Motor neuron (in vitro differentiated cells): ENCODE measurements at places on chromosomes 1 and 21. TPM values are rescaled to one million over a fixed set of nuclear protein-coding genes. Genes with fewer than 3 reads are reported as not detected.

The ZBED6 gene
- total RNA-seq: 11.6 and 11.8 TPM in 2 replicates

GRCh38 chr21:33212159-33212851 is 17.4 kb upstream of the IFNAR2 start:
- no peak for ATAC-seq

GRCh38 chr21:40018871-40019475 is 151.7 kb downstream of the PCP4 start:
- no peak for ATAC-seq

- peak; percentile 88 for ATAC-seq
These were observed 40.9 kb upstream of the TMEM52 start for GRCh38 chr1:1959840-1960479.

- ATAC-seq: peak; percentile 20
These were observed 67.3 kb downstream of the LAMC1 start for GRCh38 chr1:183090391-183091006.

- ATAC-seq: no peak
These were observed 82.3 kb downstream of the ACTL8 start for GRCh38 chr1:17837233-17838030.

- ATAC-seq: no peak
These were observed 30.6 kb downstream of the LDLRAP1 start for GRCh38 chr1:25573961-25574360.
